Natural killer cell (primary cell): ENCODE measurements at places on chromosomes 16 and 17. TPM values are rescaled to one million over a fixed set of nuclear protein-coding genes. Genes with fewer than 3 reads are reported as not detected.

- H3K4me3 ChIP-seq: no peak overlapping the region
- H3K4me1 ChIP-seq: peaks cover 91% of the 10 kb centered on the region
- H3K36me3 ChIP-seq: peaks cover 19% of the 10 kb centered on the region
- H3K27me3 ChIP-seq: no peaks in the 10 kb centered on the region
- H3K27ac ChIP-seq: peak overlapping the region; percentile 5
Observed at GRCh38 chr17:78144147-78144719, 2.0 kb upstream of the C17orf99 start.

GRCh38 chr16:52552643-52553042 is 5.7 kb upstream of the TOX3 start:
- H3K27me3 ChIP-seq: peaks cover 6% of the 10 kb centered on the region
- H3K4me3 ChIP-seq: no peak overlapping the region
- H3K36me3 ChIP-seq: no peaks in the 10 kb centered on the region
- DNase-seq: no peak
- H3K4me1 ChIP-seq: no peaks in the 10 kb centered on the region

DNA sequence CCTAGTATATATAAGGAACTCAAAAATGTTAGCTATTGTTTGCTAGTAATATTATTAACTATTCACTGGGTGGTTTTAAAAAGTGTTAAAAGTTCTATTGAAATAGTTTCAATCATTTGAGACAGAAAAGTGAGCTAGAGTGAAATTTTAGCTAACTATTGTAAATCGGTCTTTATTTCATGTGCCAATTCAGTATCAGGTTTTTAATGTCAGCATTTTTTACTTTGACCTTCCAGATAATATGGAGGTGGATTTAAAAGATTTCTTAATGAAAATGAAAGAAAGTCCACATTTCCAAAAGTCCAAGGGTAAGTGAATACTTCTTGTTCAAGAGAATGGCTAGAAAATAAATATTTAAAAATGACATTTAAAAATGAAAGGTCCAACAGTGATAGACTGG is 90.9 kb downstream of the EFCAB13 start:
- H3K36me3 ChIP-seq: no peaks in the 10 kb centered on the region
- no peak overlapping the region for H3K27ac ChIP-seq
- H3K27me3 ChIP-seq: no peaks in the 10 kb centered on the region
- no peaks in the 10 kb centered on the region for H3K4me1 ChIP-seq

GRCh38 chr16:25835126-25835525 is 143.4 kb downstream of the HS3ST4 start:
- H3K27ac ChIP-seq: no peak overlapping the region
- H3K4me1 ChIP-seq: no peaks in the 10 kb centered on the region
- H3K36me3 ChIP-seq: no peaks in the 10 kb centered on the region
- no peak overlapping the region for H3K4me3 ChIP-seq

GRCh38 chr16:3054965-3055733 is 8.8 kb downstream of the MMP25 start:
- peaks cover 78% of the 10 kb centered on the region for H3K4me1 ChIP-seq
- peaks cover 15% of the 10 kb centered on the region for H3K36me3 ChIP-seq
- H3K4me3 ChIP-seq: no peak overlapping the region
- H3K27ac ChIP-seq: peak overlapping the region; percentile 30

Gene KRT28
- not detected for total RNA-seq

DNA sequence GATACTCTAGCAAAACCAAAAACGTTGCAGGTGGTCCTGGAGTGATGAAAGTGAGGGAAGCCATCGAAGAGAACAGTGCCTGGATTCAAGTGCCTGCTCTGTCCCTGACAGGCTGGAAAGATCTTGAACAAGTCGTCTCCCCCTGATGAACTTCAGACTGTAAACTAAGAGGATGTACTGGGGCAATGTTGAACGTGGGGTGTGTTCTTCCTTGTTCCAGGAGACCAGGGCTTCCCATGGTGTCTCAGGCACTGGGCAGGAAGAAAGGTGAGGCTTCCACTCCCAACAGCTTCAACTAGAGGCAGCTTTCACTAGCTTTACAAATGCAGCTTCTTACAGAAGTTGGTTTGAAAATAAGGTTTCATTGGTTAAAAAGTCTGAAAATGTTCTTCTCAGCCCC is 21.4 kb upstream of the NF1 start:
- no peaks in the 10 kb centered on the region for H3K36me3 ChIP-seq
- H3K27me3 ChIP-seq: no peaks in the 10 kb centered on the region
- no peak overlapping the region for H3K27ac ChIP-seq
- H3K4me3 ChIP-seq: no peak overlapping the region

Gene CSH2
- total RNA-seq: not detected

- peaks cover 6% of the 10 kb centered on the region for H3K4me1 ChIP-seq
- no peak overlapping the region for H3K4me3 ChIP-seq
- no peak for DNase-seq
- no peaks in the 10 kb centered on the region for H3K27me3 ChIP-seq
- no peak overlapping the region for H3K27ac ChIP-seq
Observed at GRCh38 chr17:792277-792676, 10.1 kb downstream of the MRM3 start.

GRCh38 chr17:66446419-66446818 is 144.0 kb downstream of the PRKCA start:
- DNase-seq: no peak
- H3K36me3 ChIP-seq: no peaks in the 10 kb centered on the region
- H3K27me3 ChIP-seq: no peaks in the 10 kb centered on the region
- H3K4me1 ChIP-seq: no peaks in the 10 kb centered on the region
- no peak overlapping the region for H3K4me3 ChIP-seq

Gene TNFRSF13B
- total RNA-seq: 0.89 TPM

Gene RPL27
- total RNA-seq: 671 TPM

DNA sequence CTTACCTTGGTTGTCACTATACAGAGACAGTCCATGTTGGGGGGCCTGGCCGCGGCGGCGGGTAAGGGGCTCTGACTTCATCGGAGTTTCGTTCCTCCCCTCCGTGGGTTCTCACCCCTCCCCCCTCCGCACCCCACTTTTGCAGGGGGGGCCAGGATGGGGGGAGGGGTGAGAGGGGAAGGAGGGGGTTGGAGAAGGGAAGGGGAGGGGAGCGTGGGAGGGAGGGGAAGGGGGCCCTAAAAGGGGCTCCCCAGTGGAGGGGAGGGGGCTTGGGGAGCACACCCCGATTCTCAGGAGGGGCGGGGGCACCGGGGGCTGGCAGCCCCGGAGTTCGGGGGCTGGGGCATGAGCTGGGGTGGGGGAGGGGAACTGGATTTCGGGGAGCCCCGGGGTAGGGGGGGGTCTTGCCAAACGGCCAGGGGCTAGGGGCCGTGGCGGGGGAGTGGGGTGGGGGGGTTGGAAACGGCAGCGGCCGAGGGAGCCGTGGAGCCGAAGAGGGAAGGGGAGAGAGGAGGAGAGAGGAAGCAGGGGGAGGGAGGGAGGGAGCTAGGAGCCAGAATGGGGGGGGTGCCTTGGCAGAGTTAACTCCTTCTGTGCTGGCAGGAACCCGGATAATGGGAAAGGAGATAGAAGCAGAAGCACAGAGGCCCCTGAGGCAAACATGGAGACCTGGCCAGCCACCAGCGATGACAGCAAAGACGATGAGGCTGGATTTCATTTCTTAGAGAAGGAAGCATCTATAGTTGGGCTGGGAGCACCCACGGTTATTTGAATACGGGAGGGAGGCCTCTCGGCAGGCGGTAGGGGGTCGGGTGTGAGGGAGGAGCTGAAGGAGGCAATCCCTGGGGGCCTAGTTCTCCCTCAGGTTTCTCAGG is 2.3 kb downstream of the DLG4 start:
- peak; percentile 47 for DNase-seq
- no peak overlapping the region for H3K4me3 ChIP-seq
- H3K4me1 ChIP-seq: peaks cover 55% of the 10 kb centered on the region
- peaks cover 4% of the 10 kb centered on the region for H3K36me3 ChIP-seq
- no peaks in the 10 kb centered on the region for H3K27me3 ChIP-seq
- no peak overlapping the region for H3K27ac ChIP-seq
